ENCODE measurements at places on chromosomes 2 and 18.

- no peak for DNase-seq
Measured at GRCh38 chr18:69035756-69036155, 237.9 kb downstream of the CCDC102B start.

- DNase-seq, result no peak
Measured at GRCh38 chr2:221429741-221430491, 142.2 kb downstream of the EPHA4 start.

DNA sequence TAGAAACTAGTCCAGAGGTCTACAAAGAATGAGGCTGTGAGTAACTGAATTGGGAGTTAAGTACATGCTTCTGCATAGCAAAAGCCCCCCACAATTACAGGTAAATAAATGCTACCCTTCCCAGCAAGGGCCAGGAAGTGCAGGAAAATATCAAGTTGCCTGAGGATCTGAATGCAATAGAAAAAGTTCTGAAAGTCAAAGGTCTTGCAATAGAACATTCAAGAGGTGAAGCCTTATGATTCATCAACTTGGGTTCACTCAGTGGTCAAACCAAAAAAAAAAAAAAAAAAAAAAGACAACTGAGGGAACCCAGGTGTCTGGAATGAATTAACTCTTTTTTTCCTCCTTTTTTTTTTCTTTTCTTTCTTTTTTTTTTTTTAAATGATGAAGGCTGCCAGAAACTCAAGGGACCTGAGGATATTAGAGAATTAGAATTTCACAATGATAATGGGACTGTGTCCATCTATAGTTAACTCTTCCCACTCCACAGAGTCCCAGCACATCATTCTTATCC lies 42.9 kb upstream of the RFX8 start:
- no peak for DNase-seq

- no peak for DNase-seq
Measured at GRCh38 chr2:61949458-61949713, 43.9 kb downstream of the COMMD1 start.

DNA sequence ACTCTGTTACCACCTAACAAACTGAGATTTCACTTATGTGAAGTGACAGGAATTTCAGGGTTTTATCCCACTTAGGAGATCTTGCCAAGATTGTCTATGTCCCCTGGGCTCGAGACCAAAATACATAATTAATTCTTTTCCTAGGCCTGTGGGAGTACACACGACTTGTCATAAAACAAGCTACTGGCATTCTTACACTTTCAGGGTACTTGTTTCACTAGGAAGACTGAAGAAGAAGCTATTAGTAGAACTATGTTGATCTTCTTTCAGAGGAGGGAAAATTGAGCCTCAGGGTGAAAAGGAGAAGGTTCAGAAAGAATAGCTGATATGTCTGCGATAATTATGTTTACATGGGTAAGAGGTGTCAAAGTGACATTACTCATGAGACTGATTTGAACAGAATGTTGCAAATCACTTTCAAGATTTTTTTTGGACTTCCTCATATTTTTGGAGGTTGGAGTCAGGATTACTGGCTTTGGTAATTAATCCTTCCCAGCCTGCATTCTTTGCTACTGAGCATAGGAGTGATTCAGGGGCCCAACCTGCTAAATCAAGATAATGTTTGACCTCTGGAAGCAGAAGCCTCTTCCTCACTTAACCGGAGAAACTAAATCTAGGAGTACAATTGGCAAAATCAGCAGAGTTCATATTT lies 240.0 kb upstream of the NT5C1B start:
- no peak for DNase-seq

DNA sequence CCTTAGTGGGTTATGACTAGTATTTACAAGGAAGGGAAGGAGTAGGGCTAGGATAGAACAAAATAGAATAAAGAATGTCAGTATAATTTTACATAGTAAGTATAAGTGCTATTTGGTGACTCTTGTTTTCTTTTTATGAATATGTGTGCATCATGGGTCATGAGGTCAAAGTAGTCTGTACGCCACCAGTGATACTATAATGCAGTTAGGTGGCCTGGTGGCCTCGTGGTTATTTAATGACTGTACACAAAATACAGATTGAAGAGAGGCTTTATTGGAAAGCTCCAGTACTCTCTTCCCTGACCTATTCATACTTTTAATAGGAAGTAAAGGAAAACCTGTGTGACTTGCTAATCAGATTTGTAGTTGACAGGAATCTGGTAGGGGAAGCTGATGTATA lies 27.3 kb downstream of the CAB39 start:
- DNase-seq, result no peak

DNA sequence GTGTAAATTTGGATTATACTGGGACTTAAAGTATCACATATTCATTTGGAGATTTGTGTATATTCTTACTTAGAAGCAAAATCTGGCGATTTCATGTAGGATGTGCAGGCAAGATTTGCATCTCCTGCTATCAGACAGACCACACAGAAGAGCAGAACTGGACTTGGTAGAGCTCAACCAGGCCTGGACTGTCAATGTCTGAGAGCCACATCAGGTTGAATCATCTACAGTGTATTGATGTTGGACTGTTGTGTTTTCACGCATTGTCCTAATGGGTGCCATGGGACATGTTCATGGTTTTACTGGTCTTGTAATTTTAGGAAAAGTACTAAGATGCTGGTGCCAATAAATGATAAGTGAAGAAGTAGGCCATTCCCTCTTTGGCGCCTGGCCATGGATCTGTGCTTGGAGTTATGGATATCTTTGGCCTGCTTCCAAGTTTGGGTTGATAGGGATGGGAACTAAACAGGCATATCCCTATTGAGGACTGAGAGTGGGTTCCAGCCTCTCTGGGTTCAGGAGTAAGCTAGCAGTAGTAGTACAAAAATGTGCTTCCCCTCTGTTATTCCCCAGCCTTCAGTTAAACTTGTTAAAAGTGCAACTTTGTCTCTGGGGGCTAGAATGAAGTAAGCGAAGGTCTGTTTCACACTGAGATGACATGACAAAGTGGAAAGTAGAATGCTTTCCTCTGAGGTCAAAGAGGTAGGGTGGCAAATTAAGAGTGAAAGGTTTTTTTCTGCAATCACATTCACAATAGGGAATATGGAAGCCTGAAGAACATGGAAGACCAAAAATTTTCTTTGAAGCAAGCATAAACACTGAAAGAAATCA lies 49.2 kb upstream of the NEMP2 start:
- DNase-seq, result no peak

DNA sequence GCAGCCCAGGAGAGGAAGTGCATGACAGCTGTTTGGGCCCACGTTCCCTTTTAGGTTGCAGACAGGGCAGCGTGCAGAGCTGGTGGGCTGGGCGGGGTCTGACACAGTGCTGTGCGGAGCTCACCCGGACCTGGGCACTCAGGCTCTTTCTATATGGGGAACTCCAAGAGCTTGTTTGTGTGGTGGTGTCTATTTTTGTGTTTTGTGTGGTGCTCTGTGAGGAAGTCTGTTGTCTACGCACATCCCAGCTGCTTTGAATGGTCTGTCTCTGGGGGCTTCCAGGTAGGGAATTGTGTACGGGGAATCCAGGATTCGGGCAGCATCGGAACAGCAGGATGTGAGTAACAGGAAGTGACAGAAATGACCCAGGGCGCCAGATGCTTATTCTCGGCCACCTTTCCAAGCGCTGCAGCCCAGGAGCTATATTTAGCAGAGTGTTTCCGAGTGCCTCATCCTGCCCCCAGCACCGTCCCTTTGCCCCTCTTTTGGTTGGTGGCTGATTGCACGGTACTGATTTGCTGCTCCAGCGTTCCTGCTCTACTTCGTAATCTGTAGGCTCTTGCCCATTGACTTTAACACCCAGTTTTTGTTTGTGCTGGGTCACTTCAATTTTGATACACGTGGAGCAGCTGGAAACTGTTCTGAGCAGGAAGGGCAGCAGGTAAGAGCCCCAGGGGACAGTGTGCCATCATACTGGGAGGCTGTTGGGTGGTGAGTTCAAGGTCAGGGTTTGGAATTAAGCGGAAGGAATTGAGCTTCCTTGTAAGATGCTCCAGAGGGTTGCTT lies 64.7 kb downstream of the DGKD start:
- no peak for DNase-seq

DNA sequence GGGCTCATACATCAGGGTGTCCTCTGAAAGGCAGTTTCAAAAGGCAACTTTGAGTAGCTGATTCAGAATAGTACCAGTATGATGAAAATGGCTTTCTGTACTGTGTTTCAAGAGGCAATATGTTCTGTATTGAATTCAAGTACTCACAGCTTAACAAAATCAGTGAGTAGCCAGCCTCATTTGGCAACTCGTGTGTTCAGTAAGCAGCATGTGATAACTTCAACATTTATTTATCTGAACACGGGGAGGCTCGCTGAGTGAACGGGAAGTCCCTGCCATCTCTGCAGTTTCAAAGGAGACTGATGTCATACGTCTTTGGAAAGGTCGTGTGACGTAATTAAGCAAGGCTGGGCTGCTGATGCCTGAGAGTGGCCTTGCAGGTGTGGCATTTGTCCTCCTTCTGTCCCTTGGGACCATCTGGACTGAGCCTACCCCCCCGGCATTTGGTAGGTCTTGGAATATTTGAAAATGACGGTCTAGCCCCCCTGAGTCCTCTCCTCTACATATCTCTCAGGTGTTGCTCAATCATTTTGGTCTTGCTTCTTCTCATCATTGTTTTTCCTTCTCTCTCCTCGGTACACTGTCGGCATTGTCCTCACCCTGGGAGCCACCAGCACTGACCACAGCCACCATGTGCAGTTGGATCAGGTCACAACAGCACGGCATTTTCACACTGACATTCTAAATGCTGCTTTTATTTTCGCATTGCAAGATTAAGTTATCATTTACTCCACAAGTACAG lies 62.8 kb downstream of the SMIM21 start:
- DNase-seq, result no peak

- DNase-seq, result peak; percentile 14
Measured at GRCh38 chr2:238895891-238896600, 48.2 kb downstream of the TWIST2 start.

DNA sequence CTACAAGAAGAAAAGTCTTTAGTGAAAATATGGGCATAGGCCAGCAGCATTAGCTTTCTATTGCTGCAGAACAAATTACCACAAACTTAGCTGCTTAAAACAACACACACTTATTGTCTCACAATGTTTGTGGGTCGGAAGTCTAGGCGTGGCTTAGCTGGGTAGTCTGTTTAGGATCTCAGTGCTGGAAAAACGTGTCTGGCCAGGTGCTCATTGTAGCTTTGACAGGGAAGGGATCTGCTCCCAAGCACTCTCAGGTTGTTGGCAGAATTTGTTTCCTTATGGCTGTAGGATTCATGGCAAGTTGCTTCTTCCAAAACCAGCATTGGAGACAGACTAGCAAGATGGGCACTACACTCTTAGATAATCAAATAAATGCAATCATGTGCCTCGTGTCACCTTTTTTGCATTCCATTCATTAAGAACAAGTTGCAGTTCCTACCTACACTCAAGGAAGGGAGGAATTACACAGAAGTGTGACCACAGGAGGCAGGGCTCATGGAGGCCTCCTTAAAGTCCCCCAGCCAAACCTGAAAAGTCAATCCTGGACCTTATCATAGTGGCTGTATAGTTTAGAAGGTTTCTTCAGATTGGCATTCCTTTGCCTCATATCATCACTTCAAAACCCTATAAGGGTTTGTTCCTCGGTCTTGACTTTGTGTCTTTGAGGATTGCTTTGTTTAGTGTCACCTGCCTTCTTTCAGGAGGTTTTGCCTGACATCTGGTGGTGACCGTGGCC lies 17.3 kb downstream of the MRPL30 start:
- DNase-seq, result no peak

DNA sequence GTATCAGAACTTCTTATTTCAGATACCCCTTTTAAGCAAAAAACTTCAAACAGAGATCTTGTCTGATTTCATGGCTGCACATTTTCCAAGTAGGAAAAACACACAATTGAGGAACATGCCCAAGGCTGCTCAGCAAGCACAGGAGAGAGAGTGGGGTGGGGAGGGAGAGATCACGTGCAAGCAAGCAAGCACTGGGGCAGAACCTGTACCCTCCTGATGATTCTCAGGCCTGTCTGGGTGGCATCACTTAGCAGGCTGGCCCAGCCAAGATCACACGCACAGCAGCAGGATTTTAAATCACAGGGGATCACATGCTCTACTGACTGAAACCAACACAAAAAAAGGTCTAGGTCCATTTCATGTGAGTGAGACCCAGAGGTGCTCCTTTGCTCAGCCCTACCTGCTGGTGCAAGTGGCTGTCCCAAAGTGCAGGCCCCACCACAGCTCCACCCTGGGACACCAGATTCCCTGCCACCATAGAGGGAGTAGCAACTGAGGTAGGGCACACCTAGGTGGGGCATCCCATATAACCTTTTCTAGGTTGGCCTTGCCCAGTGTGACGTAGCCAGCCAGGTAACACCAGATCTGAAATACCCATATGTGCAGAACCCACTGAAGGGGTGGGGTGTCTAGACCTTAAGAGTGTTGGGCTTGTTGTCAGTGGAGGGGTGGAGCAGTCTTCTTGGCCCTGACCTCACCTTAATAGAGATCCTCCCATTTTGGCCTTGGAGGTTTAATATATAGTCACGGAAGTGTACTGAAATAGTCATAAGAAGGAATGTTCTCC lies 1.8 kb upstream of the LYPD6B start:
- no peak for DNase-seq

GRCh38 chr2:36553683-36554082 lies 44.3 kb downstream of the FEZ2 start:
- DNase-seq, result no peak

DNA sequence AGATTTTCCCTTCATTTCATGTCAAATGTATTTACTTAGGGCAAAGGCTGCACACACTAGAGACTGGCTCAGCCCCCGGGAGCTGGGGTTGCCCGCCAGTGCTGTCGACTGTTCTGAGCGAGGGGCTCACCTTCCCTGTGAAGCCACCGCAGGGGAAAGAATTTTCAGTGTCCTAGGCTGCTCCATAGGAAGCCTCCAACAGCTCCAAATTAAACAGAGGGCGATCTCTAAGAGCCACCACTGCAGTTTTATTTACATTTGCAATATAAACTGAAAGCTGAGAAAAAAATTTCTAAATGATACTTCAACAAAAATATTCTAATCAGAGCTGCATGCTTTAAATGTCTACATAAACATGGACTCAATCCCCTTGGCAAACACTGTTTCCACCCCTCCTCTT lies 54.0 kb downstream of the UXS1 start:
- DNase-seq, result no peak

- DNase-seq, result no peak
Measured at GRCh38 chr2:169609264-169609663, 25.1 kb downstream of the PPIG start.

DNA sequence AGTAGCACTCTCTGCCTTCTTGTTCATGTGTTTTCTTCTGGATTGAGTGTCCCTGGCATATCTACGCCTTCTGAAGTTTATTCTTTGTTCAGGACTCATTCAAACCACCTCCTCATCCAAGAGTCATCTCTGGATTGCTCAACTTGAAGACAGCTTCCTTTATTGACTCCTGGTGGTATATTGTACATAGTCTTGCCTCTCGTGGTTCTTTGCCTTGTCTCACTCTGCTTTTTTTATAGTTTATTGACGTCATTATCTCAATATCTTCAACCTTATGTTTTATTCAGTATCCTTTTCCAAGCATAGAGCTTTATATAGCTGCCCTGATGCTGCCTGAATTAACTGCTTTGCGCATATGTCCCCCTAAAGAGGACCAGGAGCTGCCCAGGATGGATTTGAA lies 161.7 kb downstream of the INSIG2 start:
- DNase-seq, result no peak

GRCh38 chr2:240421381-240421780 lies 14.1 kb upstream of the GPC1 start:
- no peak for DNase-seq
